ENCODE measurements at places on chromosomes 1 and 21.

- DNase-seq: no peak
Observed at GRCh38 chr1:108560874-108561459, 1.1 kb downstream of the EEIG2 start.

- no peak for DNase-seq
Observed at GRCh38 chr1:166127003-166127402, 39.8 kb downstream of the FAM78B start.

GRCh38 chr1:75641325-75641724, 30.4 kb upstream of the SLC44A5 start:
- no peak for DNase-seq

GRCh38 chr1:150564051-150564991, 15.1 kb downstream of the MCL1 start:
- no peak for DNase-seq

GRCh38 chr1:2781627-2782026, 19.9 kb downstream of the TTC34 start:
- DNase-seq: no peak

DNA sequence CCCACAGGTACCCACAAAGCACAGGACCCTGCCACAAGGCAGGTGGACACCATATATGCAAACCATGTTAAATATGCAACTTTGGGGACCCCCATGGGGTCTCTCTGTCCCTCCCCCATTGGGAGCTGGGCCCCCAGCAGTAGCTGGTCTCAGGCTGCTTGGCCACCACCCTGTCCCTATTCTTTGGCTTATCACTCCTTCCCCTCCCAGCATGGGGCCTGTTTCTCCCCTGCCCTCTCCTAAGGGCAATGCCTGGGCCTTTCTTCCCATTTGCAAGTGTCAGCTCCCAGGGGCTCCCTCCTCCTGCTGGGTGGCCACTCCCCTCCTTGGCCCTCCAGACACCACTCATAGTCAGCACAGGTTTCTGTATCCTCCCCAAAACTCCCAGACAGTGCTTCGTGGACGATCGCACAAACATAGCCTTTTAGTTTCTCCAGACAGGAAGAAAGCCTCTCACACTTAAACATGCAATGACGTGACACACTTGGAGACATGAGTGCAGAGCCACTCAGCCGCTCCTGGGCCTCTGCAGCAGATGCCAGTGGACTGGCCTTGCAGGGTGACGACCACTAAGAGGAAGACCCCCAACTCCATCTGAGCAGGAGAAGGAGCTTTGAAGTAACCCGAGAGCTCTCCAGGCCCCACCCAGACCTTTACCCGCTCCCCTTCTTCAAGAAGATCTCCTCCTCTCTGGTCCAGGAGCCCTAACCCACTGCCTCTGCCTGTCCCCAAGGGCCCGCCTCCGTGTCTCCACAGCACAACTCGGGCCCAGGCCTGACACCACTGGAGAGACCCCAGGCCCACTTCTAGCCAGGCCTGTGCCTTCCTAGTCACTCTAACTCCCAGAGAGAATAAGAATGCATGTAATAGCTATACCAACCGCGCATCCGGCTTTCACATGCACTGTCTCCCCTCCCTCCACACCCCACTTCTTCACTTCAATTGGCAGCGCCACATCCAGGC, 22.9 kb downstream of the CITED4 start:
- DNase-seq: no peak

DNA sequence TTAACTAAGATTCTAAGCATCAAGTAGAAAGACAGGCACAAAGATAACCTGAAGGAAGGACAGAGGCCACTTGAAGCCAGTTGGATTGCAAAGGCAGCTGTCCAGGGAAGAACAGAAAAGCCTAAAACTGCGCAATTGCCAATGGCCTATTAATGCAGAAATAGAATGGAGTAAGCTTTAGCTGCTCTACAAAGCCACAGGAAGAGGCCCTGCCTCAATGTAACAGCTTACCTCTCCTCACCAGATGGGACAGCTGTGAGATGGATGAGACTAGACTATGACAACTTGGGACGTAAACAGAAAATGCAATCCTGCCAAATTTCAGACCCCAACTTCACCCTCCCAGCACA, 176.5 kb downstream of the EIF4G3 start:
- no peak for DNase-seq

DNA sequence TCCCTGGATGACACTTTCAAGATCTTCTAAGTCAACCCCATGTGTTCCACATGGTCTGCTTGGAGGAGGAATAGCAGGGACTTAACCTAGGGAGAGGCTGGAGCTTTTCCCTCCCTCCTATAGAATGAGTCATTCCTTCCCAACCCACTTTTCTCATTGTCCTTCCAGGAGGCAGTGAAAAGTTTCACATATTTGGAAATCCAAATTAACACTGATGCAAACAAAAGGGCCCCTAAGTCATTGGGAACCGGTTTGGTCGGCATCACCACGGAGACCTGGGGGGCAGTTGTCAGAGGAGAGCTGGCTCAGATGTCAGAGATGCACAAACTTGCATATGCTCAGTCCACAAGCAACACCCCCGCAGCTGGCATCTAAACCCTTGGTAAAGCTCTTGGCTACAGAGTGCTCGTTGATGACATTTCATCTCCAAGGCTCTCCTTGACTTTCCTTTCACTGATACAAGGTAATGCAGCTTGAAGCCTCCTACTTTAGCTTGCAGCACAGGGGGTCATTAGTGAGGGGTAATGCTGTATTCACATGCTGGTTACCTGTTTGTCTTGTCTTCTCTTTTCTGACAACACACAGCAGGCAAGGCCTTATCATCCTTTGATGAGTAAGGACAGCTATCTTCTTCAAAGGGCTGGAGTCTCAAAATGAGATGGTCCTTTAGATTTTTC, 12.3 kb upstream of the LRRC8D start:
- no peak for DNase-seq

GRCh38 chr1:32151319-32151787, 28.1 kb upstream of the TXLNA start:
- DNase-seq: no peak

- DNase-seq: no peak
Observed at GRCh38 chr1:34052565-34052964, 112.5 kb downstream of the CSMD2 start.

GRCh38 chr1:164765557-164765956, 206.6 kb downstream of the PBX1 start:
- no peak for DNase-seq

DNA sequence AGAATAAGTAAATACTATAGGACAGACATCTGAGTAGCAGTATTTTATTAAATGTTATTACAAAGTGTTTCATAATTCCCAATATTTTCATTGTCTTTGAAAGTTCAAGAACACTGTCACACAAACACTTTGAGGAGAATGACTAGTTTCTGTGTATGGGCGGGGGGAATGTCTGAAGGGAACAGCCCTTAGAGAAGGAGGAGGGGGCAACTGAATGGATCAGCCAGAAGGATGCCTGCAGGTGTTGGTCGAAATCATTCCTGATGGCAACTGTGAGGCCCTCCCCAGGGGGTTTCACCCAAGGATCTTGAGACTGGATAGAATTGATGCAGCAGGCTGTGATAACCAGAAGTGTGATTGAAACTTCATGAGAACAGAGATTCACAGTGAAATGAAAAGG, 223.2 kb upstream of the C1orf87 start:
- no peak for DNase-seq

- DNase-seq: no peak
Observed at GRCh38 chr1:147214842-147215539, 10.1 kb downstream of the FMO5 start.

DNA sequence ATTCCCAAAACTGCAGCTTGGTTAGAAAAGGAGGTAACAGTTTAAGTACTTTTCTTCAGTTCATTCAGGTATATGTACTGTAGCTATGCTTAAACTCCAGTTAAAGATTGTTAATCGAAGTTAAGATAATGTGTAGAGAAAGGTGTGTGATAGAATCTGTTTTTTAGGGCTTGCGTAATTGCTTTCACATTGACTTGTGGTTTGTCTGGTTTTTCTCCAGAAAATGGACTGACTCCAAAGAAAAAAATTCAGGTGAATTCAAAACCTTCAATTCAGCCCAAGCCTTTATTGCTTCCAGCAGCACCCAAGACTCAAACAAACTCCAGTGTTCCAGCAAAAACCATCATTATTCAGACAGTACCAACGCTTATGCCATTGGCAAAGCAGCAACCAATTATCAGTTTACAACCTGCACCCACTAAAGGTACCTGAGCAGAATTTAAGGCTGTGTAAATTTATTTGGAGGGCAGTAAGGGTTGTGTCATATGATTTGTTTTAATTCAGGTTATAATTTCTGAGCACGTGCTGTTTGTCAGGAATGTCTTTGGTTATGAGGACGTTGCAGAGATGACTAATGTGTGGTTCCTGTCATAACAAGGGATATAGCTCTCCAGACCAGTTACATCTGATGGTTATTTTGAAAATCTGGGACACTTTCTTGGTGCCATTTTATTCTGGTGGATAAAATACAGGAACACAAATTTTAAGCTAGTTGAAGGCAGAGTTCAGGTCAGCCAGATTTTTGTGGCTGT, 26.0 kb downstream of the ATF6 start:
- DNase-seq: no peak

- no peak for DNase-seq
Observed at GRCh38 chr1:3366126-3367051, 88.1 kb upstream of the ARHGEF16 start.

- DNase-seq: no peak
Observed at GRCh38 chr1:101918277-101918676, 78.4 kb downstream of the OLFM3 start.

DNA sequence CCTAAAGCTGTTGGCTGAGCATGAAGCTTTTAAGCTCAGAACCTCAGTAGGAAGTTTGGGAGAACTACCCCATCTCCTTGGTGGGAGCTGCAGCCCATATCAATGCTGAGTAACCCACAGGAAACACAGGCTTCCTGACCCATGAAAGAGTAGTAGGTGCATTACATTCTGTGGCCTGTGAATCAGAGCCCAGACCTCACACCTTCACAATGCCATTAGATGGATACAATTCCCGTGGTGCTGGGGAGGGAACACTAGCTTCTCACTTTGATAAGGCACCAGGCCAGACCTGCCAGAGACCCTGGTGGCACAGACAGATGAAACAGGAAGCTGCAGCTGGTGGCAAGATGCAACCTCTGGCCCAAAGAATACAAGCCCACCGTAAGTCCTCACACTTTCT, 308.8 kb downstream of the NPHP4 start:
- no peak for DNase-seq

- no peak for DNase-seq
Observed at GRCh38 chr1:153921080-153921802, 1.5 kb downstream of the GATAD2B start.

DNA sequence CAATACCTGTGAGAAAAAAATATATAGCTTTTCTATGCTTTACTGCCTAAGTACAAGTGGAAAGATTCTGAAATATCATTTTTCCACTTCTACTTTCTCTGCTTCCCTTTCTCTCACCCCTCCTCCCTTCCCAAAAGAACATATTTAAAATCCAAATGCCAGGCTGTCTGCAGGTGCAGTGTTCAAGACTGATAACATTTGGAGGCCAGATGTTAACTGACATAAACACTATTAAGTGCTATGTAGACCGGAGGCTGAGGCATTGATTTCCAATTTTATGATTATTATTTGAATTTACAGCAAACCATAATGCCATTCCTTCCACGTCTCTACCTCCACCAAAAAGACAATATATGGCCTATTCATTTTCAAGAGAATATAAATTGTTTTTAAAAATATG, 296.9 kb upstream of the SGIP1 start:
- no peak for DNase-seq

DNA sequence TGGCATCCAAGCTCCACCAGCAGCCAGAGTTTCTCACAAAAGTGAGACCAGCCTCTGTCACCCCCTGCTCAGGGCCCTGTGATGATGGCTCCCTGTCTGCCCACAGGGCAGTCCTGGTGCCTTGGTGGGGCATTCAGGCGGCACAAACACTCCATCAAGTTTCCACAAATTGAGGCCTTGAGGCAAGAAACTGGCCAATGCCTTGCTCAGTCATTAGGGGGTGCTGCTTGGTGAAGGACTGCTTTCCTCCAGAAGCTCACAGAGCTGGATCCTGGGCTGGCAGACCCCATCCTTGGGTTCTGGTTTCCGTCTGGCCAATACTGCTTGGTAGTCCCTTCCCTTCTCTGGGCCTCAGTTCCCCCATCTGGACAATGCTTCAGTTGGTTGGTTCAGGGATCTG, 12.5 kb upstream of the AHDC1 start:
- no peak for DNase-seq

DNA sequence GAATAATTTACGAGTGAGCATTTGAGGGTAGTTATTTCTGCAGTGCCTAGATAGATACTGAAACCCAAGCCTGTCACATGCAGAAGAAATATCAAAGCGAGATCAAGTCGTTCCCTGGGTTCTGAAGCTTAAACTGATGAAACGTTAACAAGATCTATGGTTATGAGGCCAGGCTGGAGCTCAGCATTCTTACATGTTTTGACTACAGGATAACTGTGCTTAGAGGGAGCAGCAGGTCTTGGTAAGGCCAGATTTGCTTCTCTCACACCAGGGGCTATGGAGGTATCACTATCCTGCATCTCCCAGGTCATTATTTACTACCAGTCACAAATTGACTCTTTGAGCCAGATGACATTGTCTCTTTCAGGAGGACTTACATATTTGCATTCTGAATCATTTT, 1401.4 kb upstream of the PRMT6 start:
- DNase-seq: no peak

- no peak for DNase-seq
Observed at GRCh38 chr1:58013237-58013636, 533.3 kb downstream of the OMA1 start.

- no peak for DNase-seq
Observed at GRCh38 chr1:98129491-98129890, 208.7 kb upstream of the DPYD start.

GRCh38 chr1:89309828-89310227, 37.2 kb upstream of the GBP5 start:
- DNase-seq: no peak

DNA sequence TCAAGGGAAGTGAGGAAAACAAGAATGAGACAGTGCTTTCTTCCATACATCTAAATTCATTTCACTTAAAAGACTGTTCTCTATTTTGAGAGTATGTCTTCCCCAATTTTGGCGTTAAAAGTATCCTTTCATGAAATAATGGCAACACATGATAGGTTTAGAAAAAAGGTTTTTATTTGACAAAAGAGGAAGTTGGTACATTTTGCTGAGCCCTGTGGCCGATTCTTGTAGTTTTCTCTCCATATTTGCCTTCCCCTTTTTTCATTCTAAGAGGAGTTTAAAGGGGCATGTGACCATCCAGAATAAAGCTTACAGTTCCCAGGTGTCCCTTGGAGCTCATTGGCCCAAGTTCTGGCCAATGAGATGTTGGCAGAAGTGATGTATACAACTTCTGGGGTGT, 140.4 kb upstream of the KCNE2 start:
- no peak for DNase-seq

GRCh38 chr1:202172015-202172355, 11.6 kb upstream of the PTPN7 start:
- DNase-seq: no peak

GRCh38 chr1:208135354-208135753, 108.8 kb downstream of the PLXNA2 start:
- no peak for DNase-seq
